ENCODE measurements at places on chromosomes 5 and 9.
A peak's percentile ranks its signal among the peaks of the same experiment; 100 is the strongest.

DNA sequence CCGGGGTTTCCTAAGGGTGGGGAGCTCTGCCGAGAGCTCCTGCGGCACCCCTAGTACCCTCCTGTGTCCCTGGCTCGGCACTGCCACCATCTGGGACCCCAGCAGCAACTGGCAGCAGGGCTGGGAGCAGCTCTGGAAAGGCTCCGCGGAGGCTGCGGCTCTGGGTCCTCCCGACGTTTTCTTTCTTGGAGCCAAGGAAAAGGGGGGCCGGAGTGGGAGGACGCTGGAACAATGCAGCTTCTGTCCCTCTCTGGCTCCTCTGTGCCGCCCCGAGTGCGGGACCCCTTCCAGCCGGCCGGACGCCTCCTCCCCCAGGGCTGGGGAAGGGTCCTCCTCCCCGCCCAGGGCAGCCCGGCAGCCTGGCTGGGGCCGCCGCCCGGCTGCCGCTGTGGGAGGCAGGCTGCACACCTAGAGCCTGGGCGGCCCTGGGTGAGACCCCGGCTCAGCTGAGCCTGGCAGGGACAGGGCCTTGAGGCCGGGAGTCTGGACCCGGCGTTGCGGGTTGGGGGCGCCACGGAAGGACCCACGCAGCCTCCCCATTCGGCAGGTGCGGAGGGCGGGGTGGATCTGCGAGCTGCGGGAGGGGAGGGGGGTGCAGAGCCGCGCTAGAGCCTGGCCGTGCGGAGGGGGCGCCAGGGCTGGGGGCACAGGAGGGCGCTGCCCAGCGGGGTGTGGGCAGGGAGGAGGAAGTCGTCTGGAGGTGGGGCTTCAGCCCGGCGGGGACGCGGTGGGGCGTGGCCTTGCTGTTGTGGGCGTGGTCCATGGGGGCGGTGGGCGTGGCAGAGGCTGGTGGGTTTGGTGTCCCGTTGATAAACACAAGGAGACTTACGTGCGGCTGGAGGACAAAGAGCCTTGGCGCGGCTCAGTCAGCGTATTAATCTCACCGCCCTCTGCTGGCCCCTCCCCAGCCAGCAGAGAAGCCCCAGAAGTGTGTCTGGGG, 15.1 kb downstream of the GPSM1 start:
- no peak for DNase-seq

DNA sequence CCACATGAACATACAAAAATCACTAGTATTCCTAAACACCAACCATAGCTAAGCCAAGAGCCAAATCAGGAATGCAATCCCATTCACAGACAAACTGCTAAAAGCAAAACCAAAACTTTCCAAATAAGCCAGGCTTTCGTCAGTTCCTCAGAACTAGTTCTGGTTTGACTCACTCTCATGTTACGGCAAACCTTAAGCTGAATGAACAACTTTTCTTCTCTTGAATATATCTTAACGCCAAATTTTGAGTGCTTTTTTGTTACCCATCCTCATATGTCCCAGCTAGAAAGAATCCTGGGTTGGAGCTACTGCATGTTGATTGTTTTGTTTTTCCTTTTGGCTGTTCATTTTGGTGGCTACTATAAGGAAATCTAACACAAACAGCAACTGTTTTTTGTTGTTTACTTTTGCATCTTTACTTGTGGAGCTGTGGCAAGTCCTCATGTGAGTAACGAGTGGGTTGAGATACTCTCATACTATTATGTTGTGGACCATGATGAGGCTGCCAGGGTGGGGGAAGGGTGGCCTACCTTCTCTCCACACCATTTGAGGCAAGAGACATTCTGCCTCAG, at the start of gene PDCD1LG2:
Gene PDCD1LG2 (plus strand): TSS at position 172 of the 572 bp plus-strand sequence. CDS start 12,016 bp downstream, outside the sequence.
- peak; percentile 65 for DNase-seq

- no peak for DNase-seq
Observed at GRCh38 chr9:2870340-2870739, 26.4 kb upstream of the PUM3 start.

- DNase-seq: no peak
Observed at GRCh38 chr5:152118676-152119470, 194.2 kb upstream of the GLRA1 start.

DNA sequence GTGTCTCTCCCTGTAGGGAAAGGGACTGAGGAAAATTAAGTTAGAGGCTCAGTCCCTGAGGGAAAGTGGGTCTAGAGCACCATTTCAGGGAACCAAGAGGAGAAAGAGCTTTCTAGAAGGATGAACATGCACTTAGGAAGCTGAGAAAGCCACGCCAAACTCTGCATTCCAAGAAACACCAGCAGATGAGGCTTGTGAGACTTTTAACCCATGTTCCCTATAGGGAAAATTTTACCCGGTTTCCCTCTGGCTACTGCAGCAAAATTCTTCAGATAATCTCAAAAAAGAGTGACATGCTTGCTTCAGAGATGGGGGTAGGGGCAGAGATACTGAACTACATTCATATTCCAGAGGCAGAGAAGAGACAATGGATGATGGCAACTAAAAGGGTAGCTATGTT, 8.6 kb downstream of the TLN1 start:
- no peak for DNase-seq

DNA sequence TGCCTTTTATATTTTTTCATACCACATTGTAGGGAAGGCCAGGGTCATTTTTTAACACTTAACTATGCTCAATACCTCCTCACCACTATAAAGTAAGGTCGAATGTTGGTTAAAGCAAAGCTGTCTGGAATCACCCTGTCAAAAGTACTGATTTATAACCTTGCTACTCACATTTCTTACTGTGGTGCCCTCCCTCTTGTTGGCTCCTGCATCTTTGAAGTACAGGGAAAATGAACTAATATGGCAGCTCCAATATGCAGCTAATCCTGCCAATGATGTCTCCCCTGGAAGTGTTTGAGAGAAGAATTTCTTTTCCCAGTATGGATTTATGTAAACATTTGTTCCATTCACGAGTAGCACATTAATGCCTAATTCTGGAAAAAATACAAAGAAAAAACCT, 108.4 kb upstream of the RPS23 start:
- no peak for DNase-seq

DNA sequence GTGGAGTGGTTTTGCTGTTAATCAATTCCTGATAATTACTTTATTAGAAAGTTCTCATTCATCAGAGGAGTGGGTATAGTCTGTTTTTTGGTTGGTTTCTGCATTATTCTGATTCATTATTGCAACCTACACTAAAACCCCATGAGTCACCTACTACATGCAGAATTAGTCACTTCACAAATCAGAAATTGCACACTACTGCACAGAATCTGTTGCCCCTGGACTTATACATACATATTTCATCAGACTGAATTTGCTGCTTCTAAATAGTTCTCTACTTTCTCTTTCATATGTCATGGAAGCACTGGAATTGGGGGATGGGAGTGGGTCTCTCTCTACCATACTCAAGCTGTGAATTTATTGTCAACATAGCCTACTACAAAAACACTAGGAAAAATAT, 585.1 kb downstream of the DNAH5 start:
- peak; percentile 88 for DNase-seq

DNA sequence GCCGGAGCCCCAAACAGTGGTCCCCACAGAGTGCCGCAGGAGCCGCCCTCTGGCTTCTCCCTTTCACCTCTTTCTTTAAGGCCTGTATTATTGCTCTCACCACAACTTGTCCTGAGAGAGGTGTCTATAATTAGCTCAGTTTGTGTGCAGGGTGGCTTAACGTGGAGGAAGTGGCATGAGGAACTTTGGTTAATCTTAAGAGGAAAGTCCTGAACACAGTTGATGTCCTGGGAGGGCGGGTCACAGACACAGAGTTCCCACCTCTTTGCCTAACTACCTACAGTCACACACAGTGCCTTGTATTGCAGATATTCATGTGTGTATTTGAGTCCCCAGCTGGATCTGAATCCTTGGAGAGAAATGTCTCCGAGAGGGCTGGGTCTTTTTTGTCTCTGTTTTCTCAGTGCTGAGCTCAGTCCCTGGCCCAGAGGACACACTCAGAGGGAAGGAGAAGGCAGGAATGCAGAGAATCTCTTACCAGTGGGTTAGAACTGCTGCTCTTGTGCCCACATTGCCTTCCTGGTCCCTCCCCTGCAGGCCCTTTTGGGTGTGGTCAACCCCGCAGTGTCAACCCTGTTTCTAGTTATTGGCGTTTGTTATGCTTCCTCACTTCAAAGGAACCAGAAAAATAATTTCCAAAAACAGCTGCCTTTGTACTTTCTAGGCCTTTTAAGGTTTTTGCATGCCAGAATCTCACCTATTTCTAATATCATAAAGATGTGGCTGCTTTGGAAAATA, 392.5 kb downstream of the KDM4C start:
- DNase-seq: no peak

DNA sequence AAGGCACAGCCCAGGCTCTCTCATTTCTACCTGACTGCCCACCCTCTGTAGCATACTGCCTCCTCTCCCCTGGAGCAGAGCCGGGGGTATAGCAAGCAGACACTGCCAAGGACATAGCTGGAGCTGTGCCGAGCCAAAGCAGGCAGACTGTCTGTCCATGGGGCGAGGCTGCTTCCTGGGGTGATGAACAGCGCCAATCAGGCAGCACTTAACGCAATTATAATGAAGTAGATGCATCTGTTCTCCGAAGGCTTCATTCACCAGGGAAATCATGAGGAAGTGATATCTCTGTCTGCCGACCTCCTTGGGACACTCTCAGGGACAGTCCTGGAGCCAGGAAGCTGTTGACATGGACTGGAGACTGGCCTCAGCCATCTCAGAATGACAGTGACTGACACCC, 230.7 kb downstream of the ASTN2 start:
- DNase-seq: no peak
